ENCODE measurements at places on chromosomes 12 and 14. TPM values are rescaled to one million over a fixed set of nuclear protein-coding genes. Genes with fewer than 3 reads are reported as not detected.
A peak's percentile ranks its signal among the peaks of the same experiment; 100 is the strongest.

Gene DNAH10
- total RNA-seq = 0.16 TPM

Gene DCN
- 356 TPM for total RNA-seq

Gene COX8C
- total RNA-seq = not detected

Gene CPNE6
- total RNA-seq = not detected

Gene TRIM9
- 8.6 TPM for total RNA-seq

Gene PRDM4
- 28.3 TPM for total RNA-seq

Gene SYNDIG1L
- not detected for total RNA-seq

Gene KRT84
- total RNA-seq = not detected

Gene HCAR1
- total RNA-seq = not detected

Gene REP15
- total RNA-seq = 2.8 TPM

Gene TAS2R42
- total RNA-seq = not detected

Gene RPGRIP1
- total RNA-seq = not detected

Gene LRRC10
- total RNA-seq = not detected

Gene SHMT2
- 147 TPM for total RNA-seq

DNA sequence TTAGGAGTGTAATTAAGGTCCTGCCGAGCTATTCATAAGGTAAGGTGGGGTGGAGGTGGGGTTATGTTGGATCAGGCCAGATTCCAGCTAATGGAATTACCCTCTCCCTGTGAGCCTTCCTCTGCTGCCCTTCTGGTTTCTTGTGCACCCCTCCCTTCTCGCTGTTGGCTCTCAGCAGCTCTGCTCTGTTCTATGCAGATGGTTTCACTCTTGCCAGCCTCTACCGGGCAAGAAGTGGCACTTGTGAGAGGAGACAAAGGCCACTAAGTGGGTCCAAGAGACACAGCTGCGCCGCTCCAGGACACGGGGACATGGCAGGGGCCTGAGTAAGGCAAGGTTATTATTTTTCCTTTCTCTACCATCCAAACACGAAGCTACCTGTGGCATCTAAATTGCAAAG lies 334.4 kb downstream of the EMP1 start:
- DNase-seq = no peak

- DNase-seq = no peak
These were observed 377.1 kb upstream of the KITLG start for GRCh38 chr12:88957358-88957757.

GRCh38 chr12:110688446-110689280 lies at the start of gene HVCN1:
TSS of gene HVCN1 (minus strand) at chr12:110689115. CDS start at chr12:110683245, 5,870 bp downstream.
- DNase-seq = no peak

- DNase-seq = peak; percentile 41
These were observed 17.4 kb downstream of the NPC2 start for GRCh38 chr14:74475678-74476077.

- DNase-seq = peak; percentile 99
These were observed 30.7 kb downstream of the PXN start for GRCh38 chr12:120234643-120235368.

- no peak for DNase-seq
These were observed 157.4 kb downstream of the DHRS2 start for GRCh38 chr14:23793532-23793931.

DNA sequence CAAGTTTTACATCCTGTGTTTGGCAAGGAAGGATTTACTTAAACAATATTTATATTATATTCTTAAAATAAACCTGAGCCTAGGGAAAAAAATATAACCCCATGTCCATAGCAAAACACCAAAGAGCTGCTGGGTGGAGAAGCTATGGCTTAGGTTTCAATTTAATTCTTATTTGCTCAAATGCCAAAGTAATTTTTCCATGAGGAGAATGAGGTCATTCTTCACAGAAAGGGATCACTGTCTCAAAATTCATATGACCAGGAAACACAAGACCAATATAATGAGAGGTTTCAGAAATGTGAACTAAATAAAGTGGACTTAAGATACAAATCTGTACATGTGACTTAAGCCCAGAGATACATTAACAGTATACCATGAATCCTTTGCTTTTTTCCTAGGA lies 195.0 kb downstream of the PHLDA1 start:
- no peak for DNase-seq

DNA sequence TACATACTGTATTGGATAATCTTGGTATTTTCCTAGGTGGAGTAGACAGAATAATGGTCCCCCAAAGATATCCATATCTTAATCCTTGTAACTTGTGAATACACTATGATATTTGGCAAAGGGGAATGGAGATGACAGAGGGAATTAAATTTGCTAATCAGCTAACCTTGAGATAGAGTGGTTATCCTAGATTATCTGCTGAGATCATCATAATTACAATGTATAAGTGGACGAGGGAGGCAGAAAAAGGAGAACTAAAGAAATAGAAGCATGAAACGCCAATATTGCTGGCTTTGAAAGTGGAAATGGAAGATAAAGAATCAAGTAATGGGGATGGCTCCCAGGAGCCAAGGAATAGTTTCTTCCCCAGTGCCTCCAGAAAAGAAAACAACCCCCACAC lies 398.7 kb downstream of the NOVA1 start:
- no peak for DNase-seq

GRCh38 chr12:90497923-90498545 lies 456.9 kb downstream of the CCER1 start:
- no peak for DNase-seq

DNA sequence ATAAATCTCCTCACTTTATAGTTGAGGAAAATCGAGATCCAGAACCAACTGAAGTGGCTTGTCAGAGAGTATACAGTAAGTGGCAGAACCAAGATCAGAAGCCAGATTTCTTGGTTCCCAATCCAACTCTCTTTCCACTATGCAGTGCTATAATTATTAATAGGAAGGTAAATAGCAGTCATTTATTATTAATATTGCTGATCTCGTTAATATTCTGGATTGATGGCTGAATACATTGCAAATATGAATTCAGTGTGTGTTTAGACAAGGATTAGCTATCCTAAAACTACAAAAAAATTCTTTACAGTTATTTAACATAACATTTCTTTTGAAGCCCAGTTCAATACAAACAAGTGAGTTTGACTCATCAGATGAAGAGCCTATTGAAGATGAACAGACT lies 2.8 kb downstream of the CDKN3 start:
- no peak for DNase-seq

GRCh38 chr12:105106621-105107020 lies 910 bp upstream of the WASHC4 start:
- no peak for DNase-seq

GRCh38 chr12:114401328-114402083 lies 4.4 kb downstream of the TBX5 start:
- DNase-seq = no peak

DNA sequence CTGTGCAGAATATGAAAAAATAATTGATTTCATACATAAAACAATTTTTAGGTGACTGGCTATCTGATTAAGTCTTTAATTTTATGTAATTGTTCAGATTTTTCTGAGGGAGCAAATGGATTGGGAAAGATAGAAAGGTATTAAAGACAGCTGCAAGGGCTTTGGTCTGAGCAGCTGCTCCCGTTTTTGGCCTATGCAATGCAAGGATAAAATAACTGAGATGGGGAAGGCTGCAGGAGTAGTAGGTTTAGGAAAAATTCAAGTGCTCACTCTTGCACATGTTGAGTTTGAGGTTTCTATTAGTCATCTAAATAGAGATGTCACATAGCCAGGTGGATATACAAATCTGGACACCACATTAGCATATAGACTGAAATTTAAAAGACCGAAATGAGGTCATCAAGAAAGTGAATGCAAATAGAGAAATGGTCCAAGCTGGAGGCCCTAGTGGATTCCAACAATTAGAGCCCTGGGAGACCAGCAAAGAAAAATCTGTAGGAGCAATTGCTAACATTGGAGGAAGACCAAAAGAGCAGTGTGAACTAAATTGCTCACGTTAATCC lies 144.0 kb downstream of the PPFIA2 start:
- DNase-seq = peak; percentile 21

DNA sequence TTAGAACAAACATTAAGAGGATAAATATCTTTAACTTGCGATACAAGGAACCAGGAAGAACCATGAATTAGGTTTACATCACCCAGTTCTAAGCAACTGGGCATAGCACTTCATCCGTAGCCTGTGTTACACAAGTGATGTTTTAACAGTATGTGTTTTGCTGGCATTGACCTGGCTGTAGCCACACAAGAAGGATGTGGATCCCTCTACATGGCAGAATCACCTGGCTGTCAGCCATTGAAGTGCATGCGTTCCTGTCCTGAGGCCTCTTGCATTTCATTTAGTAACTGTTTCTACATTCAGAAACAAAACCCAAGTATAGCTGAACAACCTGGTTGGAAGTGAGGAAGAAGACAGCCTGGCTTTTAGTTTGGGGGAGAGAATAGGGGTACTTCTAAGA lies 72.2 kb downstream of the TGFB3 start:
- DNase-seq = no peak

GRCh38 chr14:52789118-52789517 lies 2.3 kb downstream of the GNPNAT1 start:
- no peak for DNase-seq

DNA sequence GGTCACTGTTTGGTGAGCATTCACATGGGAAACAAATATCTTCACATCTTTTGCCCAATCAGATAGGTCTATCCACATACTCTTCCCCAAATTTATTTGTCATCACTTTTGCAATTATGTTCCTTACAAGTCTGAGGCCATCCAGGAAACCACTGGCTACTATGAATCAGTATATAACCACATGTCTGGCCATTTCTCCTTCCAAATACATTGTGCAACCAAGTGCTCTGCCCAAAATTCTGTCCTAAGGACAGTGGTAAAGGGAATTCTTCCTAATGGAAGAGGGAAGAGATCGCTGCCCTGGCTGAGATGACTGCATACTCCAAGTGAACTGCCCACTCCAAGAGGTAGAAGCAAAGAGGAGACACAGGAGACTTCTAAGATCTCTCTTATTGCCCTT lies 148.9 kb upstream of the MAX start:
- DNase-seq = peak; percentile 59

DNA sequence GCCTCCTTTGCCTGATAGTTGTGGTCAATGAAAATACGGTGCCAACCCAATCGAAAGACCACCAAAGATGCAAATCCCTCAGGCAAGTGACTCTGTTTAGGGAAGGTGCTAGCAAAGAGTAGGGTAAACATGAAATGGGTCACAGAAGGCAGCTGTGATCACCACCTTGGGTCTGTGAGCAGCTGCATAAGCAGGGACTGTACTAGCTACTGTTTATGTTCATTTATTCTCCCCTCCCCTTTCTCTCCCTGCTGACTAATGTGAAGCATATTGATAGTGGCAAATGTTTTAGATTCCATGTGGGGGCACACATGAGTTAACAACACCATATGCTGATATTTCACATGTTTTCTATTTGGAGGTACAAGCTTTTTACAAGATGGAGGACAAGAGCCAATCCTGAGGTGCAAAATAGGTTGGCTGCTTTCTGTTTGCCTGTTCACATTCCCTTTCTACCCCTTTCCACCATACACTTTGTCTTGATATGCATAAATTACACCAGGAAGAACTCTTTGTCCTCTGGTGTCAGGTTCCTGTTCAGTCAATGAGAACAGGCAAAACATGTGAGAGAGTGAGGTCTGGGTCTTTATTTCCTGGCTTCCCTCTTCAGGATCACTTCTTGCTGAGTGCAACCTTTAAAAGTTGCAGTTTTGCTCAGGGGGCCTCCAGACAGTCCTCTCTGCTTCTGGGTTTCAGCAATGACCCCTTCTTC lies 71.1 kb downstream of the AVPR1A start:
- DNase-seq = peak; percentile 22

- peak; percentile 82 for DNase-seq
These were observed 32.5 kb downstream of the MMP17 start for GRCh38 chr12:131860472-131861260.

DNA sequence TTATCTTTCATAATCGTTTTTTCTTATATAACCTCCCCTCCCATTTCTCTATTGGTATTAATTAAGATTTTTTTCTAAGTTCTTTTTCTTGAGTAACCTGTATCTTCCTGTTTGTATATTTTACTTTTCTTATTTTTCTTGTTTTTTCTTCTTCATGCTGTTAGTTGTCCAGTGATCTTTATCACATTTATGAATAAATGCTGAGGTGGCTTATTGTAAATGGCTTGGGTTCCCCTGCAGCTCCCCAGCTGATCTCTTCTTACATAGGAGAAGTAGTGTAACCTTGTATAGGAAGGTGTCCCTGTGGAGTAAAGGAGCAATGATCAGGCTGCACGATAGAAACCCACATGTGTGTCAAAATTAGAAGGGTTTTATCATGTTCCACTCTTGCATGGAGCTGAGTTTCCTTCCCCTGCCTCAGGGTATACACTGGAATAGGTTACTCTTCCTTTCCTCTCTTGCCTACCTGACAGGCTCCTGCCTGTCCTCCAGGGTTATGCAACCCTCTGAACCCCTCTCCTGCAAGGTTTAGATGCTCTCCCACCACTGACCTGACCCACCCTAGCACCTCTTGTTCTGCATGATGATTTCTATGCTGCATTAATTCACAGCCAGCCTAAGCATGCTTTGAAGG lies 334.8 kb upstream of the RGS6 start:
- no peak for DNase-seq

- DNase-seq = no peak
These were observed 7.6 kb upstream of the EID3 start for GRCh38 chr12:104295954-104296353.

GRCh38 chr12:6106218-6106617 lies 18.3 kb downstream of the VWF start:
- no peak for DNase-seq

DNA sequence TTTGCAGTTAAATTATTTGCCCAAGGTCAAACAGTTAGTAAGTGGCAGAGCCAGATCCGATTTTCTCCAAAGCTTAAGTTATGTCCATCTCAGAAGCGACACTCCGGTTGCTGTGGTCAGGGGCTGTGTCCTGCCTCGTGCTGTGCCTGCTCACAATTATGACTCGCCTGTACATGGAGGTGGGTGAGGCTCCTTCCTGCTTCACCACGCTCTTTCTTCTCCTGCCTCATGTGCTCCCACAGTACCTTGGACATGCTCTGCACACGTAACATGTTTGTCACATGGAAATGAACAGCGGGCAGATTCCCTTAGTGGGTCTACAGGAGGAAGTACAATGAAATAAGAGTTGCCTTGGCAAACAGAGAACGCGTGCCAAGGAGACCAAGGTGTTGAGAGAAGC lies 62.2 kb upstream of the CCND2 start:
- DNase-seq = no peak

- peak; percentile 19 for DNase-seq
These were observed 59.6 kb upstream of the LRTM2 start for GRCh38 chr12:1760566-1761382.

GRCh38 chr14:62097072-62097471 lies 334.9 kb downstream of the SNAPC1 start:
- DNase-seq = no peak

- DNase-seq = peak; percentile 48
These were observed 2.4 kb upstream of the WIF1 start for GRCh38 chr12:65123435-65124063.

- peak; percentile 91 for DNase-seq
These were observed 136.6 kb downstream of the MON2 start for GRCh38 chr12:62603061-62603810.

- no peak for DNase-seq
These were observed 43.9 kb upstream of the PLEKHG6 start for GRCh38 chr12:6266541-6266966.

Data from myocyte (in vitro differentiated cells).